Cortex of kidney (tissue), 1 donor: ENCODE measurements at places on chromosomes 16 and 17.

DNA sequence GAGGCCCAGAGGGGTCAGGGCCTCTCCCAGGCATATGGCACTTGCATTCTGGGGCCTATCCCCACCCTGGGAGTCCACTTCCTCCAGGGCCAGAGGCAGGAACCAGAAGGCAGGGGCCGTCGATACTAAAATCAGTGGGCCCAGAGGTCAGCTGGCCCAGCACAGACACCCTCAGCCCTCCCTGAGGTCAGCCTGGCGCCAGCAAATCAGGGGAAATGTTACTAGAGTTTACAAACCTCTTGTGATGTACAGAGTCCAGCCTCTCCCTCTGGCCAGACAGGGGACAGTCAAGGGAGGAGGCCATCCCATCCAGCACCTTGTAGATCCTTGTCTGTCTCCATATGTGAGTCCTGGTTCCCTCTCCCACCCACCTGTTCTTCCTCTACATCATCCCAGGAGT is 10.8 kb downstream of the CDH5 start:
- no peak for DNase-seq

DNA sequence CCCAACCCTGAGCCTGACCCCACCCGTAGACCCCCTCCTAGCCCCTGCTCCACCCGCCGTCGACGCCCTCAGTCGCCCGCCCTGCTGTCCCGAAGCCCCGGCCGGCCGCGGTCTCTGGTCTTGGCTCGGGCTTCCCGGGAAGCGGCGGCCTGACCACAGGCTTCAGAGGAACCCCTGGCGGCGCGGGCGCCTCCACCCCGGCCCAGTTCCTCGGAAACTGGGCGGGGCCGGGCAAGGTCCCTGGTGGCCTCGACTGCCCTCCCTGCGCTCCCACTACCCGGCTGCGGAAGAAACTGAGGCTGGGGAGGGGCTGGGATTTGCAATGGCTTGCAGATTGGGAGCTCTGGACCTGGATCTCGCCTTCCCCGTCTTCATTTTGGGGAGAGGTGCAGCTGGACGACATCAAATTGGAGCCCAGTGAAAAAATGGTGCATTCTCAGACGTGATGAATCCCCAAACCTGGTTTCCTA is 692 bp upstream of the SOCS1 start:
- DNase-seq, result no peak

GRCh38 chr17:27498615-27499309 is 42.5 kb downstream of the KSR1 start:
- no peak for DNase-seq

GRCh38 chr16:2189252-2189893 is 7.0 kb downstream of the CASKIN1 start:
- DNase-seq, result no peak

DNA sequence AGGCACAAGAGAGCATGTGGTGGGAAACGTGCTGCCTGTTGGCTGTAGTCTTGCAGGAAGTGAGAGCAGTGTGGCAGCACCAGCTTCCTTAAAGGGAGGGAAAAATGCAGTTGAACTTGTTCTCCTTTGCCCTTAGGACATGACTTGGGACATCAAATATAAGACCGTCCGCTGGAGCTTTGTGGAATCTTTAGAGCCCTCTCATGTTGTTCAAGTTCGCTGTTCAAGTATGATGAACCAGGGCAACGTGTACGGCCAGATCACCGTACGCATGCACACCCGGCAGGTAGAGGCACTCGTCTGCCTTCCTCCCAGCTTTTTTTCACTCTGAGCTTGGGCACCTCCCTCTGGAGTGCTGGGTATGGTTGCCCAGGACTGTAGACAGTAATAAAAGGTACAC is 23.3 kb downstream of the GPR179 start:
- no peak for DNase-seq

DNA sequence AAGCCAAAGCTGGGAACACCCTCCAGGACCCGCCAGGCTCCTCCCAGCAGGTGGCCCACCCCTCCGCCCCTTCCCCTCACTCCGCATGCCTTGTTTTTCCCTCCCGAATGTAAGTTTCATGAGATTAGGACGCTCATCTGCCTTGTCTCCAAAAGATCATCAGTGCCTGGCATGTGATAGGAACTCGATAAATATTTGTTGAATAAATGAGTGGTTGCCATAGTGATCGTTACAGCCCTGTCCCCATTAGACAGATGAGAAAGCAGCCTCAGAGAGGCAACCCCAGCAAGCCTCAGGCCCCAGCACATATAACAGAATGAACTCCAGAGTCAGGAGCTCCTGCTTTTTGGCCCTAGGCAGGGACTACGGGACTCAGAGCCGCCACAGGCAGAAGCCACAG is 5.0 kb downstream of the CAMKK1 start:
- DNase-seq, result no peak

DNA sequence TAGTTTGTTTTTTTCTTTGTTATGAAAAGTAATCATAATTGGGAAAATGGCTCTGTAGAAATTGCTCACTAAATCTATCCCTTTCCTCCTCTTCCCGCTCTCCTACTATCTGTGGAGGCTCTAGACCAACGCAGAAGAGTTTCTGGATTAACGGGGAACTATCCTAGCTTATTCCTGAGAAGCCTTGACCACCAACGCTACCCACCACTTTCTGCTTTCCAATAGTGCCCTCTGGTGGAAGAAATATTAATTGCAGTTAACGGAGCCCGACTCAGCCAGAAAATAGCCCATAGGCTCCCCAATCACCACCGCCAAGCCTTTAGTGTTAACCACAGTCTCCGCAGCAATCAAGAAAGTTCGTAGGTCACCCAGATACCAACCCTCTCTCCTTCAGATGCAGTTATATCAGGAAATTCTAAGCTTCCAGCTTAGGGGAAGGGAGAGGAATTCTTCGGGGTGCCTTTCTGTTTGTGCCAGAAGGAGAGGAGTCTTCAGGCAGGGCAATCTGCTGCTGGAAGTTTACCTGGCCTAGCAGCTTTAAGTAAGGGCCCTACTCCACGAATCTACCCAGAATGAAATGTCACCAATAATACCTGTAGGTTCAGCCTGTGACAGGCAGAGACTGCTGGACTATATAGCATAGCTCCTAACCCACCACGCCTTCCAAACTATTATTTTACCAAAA is 23.0 kb upstream of the NSRP1 start:
- DNase-seq, result no peak

DNA sequence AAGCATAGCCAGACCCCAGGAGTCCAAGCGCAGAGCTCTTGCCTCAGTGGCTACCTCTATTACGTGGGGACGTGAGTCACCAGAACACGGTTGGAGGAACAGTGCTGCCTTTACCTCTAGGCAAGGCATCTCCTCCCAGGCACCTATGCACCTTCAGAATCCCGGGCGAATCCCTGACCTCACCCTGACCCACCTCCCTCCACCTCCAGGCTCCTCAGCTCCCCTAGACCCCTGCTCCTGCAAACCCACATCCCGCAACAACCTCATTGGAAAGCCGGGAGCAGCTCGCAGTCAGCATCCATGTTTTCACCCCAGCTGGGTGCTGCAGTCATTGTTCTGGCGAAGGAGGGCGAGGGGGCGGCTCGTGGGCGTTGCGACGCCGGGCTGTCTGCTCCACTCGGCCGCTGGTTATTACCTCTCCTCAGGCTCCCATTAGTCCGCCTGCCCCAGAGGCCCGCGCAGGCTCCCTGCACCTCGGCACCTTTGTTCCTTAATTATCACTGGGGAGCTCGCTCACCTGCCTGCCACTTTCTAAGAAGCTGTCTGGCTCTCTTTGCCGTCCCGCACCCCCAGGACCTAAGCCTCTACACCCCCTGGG is 24.6 kb upstream of the DLX4 start:
- no peak for DNase-seq

DNA sequence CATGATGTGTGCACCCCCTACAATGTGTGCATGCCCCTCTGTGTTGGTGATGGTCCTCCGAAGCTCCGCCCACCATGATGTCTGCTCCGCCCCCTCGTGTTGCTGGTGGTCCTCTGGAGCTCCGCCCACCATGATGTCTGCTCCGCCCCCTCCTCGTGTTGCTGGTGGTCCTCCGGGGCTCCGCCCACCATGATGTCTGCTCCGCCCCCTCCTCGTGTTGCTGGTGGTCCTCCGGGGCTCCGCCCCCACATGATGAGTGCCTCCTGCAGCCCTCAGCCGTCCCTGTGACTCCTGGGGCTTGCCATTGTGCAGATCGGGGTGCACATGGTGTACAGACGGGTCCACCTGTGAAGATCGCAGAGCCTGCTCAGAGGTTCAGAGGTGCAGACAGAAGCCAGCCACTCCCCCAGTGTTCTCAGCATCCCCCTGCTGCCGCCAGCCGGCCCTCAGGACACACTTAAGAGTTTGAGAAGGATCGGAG is 129.1 kb upstream of the CHMP6 start:
- DNase-seq, result no peak

- DNase-seq, result no peak
Measured at GRCh38 chr16:30569746-30570635, 1.5 kb downstream of the ZNF688 start.

GRCh38 chr17:28760601-28761562 is 17.1 kb downstream of the TRAF4 start:
- DNase-seq, result no peak

- DNase-seq, result no peak
Measured at GRCh38 chr16:30656974-30657865, 1.0 kb upstream of the FBRS start.

DNA sequence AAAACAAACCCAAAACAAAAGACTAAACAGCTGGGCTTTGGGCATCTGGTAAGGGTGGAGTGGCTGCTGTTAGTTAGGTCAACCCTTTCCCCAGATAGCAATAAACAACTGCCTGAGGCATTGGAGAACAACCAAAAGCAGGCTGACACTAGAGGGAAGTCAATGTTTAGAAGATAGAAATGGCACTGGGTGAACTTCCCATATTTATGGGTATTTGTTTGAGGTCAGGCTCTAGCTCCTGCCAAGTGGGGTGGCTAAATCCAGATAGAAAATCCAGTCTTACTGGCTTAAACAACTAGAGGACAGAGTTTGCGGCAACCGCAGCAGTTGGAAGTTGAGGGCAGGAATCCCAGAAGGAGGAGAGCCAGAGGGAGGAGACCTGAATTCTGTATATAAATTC is 79.4 kb downstream of the SDK2 start:
- no peak for DNase-seq

GRCh38 chr17:78610951-78611511 is 33.8 kb upstream of the DNAH17 start:
- no peak for DNase-seq

GRCh38 chr17:73010414-73010813 is 82.1 kb downstream of the SLC39A11 start:
- no peak for DNase-seq

DNA sequence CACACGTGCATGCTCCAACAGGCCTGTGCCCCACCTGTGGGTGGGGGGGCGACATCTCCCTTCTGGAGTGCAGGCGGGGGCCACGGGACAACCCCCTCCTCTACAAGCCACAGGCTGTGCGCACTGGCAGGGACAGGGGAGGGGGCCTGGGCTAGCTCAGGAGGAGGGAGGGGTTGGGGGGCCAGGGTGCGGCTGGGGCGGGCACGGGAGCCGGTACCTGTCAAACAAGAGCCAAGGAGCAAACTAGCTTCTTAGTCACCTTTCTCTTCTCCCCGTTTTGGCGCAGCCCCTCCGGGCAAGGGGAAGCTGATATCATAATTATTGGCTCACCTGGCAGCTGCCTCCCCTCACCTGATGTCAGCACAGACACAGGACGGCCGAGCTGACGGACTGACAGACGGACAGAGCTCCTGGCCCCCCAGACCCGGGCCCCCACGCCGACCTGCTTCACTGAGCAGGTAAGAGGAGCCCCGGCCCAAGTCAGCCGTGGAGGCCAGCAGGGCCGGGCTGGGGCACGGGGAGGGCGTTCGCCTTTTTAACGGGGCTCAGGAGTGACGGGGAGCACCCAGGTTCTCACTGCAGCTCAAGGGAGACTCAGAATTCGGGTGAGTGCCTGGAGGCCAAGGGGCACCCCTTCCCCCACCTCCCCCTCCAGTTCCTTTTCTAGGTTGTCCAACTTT is at the start of gene FOXN1:
Gene FOXN1, plus strand, starts transcription at position 363 of the 680 bp plus-strand sequence. CDS start 17,622 bp downstream, outside the sequence.
- no peak for DNase-seq

DNA sequence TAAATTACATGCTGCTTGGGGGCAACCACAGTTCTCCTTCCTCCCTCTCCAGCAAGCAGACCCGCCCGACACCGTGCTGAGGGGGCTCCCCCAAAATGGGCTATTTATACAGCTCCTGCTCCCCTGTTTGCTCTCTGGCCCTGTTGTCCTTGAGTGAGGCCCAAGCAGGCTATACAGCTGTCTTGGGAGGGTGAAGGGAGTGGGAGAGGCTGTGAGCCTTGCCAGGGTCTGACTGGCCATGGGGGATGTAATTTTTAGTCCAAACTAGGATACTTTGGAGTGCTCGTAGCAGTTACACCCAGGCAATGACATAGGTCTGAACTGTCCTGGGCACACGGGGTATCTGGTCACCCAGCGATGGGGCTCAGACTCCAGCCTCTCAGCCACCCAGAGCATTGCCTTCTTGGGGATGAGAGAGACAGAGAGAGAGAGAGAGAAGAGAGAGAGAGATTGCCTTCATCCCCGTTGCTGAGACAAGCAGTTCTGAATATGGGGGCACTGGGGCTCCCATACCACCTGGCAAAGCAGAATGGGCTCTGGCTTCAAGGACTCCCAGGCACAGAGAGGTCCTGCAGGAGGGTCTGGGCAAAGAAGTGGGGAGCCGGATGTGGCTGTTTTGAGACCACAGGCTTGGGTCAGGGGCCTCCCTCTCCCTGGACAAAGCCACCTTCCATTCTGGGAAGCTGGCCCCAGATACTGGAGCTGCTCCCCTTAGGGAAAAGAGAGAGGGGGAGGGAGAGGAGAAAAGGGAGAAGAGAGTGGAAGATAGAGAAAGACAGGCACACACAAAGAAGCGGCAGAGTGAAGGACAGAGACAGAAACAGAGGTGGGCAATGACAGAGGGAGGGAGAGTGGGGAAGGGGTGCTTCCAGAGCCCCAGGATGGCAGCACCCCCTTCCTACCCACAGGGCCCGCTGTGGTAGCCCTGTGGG is 10.7 kb upstream of the TMEM92 start:
- DNase-seq, result no peak

DNA sequence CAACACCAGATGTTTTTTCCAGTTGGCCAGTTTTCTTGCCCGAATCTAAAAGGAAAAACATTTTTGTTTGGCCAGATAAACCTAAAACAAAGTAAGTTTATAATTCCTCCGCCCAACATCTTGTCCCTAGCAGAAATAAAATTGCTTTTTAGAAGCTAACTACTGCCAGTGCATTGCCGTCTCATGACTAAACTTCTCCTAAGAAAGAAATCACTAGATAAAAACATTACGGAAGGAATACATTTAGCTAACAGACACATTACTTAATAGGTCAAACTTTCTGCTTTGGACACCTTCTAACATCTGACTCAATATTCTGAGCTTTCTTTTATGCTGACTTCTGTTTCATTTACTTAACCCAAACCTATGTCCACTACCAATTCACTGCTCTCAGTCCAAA is 36.2 kb downstream of the FBXL20 start:
- DNase-seq, result no peak

- no peak for DNase-seq
Measured at GRCh38 chr17:61325382-61326073, 74.1 kb upstream of the TBX2 start.

- no peak for DNase-seq
Measured at GRCh38 chr17:34996422-34997285, 16.3 kb downstream of the LIG3 start.
